ENCODE measurements at places on chromosomes 13 and 19.

DNA sequence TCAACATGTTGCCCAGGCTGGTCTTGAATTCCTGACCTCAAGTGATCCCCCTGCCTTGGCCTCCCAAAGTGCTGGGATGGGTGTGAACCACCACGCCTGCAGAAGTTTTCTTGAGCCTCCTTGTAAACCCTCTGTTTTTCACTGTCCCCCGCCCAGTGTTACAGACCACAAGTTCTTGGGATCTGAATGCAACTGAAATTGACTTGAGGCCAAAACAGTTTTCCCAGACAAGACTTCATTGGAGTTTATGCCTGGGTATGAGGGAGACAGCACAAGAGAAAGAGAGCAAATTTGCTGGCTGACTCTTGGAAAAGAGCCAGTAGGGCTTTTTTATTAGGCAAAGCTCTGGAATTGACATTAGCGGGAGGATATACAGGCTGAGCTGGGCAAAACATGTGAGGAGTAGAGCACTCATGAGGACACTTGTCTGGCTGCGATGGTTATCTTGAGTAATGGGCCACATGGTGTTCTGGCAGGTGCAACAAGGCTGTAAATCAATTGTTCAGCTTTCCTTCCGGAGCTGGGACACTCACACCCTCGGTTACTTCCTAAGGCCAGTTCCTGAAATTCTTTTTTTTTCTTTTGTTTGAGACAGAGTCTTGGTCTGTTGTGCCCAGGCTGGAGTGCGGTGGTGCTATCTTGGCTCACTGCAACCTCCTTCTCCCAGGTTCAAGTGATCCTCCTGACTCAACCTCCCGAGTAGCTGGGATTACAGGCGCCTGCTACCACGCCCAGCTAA is 12.7 kb upstream of the HNRNPL start:
- DNase-seq = no peak

DNA sequence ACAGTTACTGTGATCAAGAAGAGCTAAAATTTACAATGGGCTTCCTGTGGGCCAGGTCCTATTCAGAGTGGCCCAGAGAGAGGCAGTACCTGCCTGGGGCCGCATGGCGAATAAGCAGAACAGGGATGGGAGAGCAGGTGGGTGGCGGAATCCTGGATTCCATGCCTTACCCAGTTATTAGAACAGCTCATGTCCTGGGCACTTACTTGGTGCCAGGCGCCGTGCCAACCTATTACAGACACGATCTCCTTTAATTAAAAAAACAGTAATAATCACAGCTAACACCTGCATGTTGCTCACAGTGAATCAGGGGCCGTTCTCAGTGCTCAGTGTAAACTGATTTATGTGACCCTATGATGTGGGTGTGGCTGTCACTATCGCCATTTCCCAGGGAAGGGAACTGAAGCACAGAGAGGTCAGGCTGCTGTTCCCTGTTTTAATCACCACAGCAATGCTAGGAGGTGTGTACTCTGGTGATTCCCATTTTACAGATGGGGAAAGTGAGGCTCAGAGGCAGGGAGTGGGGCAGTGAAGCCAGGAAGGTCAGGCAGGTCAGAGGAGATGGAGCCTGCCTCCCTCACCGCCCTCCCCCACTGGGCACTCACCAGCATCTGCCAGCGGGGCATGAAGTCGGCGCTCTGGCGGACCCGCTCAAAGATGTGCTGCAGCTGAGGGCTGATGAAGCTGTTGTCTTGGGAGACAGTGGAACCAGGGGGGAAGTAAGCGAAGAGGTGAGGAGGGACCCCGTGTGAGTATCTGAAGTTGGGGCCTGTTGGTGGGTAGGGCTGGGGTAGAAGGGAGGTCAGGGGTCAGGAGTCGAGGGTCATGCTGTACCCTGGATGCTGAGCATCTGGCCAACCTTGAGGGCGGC is 12.0 kb downstream of the COQ8B start:
- no peak for DNase-seq

- no peak for DNase-seq
Observed at GRCh38 chr13:67094952-67095351, 135.2 kb downstream of the PCDH9 start.

DNA sequence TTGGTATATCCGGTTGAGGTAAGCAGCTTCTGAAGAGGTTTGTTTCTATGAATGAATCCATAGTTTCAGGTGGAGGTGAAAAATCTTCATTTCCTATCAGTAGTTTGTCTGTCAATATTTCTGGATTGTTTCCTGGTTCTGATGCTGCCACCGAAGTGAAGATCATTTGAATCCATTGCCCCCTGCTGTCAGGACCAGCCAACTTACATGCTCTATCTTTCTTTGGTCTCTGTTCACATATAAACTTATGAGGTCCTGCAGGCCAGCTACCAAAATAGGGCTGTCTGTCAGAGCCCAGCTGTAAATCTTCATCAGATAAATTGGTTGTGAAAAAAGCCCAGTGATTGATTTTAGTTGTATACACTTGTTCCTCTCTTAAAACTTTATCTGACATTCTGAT is 15.2 kb upstream of the N4BP2L1 start:
- peak; percentile 41 for DNase-seq

GRCh38 chr19:20237773-20238623 is 71.0 kb downstream of the ZNF486 start:
- DNase-seq = peak; percentile 88

DNA sequence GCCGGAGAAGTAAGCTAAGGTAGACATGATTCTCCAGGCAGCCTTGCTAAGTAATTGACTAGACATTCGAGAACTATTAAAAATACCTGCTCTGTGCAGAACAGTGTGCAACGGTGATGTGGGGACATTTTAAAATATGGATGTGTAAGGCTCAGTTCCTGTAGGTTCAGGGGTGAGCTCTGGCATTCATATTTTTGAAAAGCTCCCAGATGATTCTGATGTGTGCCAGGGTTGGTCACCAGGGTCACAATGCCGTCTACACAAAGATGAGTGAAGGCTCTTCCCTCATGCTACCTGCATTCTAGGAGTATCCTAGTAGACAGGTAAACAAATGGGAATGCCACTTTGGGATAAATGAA is 702 bp upstream of the EPSTI1 start:
- no peak for DNase-seq

DNA sequence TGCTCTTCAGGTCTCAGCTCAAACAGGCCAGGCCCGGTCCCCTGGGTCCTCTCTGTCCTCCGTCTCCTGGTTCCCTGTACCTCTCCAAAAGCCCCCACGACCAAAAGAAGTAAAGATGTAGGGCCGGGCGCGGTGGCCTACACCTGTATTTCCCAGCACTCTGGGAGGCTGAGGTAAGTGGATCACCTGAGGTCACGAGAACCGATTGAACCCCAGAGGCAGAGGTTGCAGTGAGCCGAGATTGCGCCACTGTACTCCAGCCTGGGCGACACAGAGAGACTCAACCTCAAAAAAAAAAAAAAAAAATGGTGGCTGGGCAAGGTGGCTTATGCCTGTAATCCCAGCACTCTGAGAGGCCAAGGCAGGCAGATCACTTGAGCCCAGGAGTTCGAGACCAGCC is 22.0 kb upstream of the BCL3 start:
- no peak for DNase-seq

DNA sequence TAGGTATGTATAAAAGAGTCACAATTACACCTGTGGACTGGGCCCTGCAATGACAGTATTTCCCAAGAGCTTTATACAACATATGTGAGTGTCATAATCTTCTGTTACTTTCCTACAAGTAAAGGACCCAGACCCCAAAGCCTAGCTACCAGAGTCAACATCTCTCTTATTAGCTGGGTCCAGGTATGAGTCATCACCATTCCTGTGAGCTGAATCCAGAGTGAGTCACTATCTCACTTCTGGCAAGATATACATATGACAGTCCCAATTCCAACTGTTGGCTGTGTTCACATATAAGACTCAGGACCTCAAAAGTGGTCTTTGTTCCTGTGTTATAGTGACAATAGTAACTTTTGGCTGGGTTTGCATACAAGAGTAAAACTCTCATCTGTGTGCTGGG is 46.7 kb downstream of the ZNF729 start:
- DNase-seq = no peak

DNA sequence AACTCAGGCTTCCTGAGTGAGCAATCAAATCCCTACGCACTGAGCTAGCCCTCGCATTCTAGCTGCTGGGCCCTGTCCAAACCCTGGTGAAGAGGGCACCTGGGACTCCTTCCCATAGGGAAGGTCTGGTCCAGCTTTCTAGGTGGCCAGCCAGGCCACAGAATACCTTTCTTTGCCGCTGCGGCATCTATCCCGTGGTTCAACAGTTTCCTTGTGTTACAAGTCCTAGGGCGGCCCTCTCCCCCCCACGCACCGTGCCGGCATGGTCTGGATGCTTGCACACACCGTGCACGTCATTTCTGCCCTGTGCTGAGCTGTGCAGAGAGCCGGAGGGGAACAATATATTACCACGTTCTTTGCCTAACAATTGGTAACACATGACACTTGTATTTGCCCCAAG is 164.6 kb upstream of the TSHZ3 start:
- DNase-seq = no peak

DNA sequence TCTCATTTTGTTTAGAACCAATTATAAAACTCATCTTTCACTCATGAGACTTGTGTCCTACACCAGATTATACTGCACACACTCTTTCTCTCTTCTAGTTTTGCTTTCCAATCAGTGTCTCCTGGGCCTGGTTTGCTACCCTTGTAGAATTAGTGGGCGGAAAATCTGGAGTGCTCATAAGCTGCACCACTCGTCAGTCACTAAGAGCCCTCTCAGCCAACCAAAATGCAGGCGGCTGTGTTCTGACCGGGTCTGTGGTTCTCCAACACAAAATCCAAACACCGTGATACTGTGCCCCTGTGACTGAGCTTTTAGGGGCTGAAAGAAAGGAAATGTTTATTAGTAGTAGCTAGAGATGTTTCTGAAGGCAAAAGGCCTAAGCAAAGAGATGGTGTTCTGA is 83.7 kb upstream of the OBI1 start:
- DNase-seq = no peak

DNA sequence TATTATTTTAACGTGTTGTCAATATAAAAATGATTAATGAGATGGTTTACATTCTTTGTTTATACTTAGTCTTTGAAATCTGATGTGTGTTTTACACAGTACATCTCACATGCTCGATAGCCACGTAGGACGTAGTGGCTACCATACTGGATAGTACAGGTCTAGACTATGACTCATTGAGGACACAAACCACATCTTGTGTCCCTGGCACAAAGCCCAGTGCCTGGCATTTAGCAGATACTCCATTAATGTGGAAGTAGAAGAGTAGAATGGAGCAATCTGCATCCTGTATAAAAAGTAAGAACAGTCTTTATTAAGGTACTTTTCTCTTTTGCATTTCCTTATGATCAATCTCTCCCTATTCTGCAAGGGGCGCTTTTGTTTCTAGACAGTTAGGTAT is 49.0 kb upstream of the FRY start:
- no peak for DNase-seq

DNA sequence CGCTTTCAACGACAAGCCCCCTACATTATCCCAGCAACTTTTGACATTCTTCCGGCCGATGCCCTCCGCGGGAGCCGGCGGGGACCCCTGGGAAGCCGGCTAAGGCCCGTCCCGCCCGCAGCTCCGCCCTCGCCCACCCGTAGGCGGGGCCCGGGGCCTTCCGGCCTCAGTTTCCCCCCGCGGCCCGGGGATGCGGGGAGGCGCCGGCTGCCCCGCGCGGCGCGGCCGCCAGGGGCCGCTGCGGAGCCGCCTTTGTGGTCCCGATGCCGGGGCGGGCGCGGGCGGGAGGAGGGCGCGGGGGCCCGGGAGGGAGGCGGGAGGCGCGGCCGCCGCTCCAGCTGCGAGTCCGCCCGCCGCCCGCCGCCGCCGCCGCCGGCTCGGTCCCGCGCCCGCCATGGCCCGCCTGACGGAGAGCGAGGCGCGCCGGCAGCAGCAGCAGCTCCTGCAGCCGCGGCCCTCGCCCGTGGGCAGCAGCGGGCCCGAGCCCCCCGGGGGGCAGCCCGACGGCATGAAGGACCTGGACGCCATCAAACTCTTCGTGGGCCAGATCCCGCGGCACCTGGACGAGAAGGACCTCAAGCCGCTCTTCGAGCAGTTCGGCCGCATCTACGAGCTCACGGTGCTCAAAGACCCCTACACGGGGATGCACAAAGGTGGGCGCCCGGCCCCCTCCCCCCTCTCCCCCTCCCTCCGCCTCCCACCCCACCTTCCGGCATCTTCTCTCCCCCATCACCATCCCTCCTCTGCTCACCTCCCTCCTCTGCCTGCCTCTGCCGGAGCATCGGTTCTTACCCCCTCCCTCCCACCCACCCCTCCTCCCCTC is at the start of gene CELF5:
CELF5 (plus strand) TSS at position 316 of the 823 bp plus-strand sequence; CDS start at position 395, 79 bp downstream.
- peak; percentile 51 for DNase-seq

GRCh38 chr19:34596989-34597388 is 80.0 kb downstream of the SCGB2B2 start:
- no peak for DNase-seq

GRCh38 chr19:58059003-58059670 is at the start of gene ZNF135:
Gene ZNF135, plus strand, starts transcription at chr19:58059282. Its CDS starts 721 bp downstream, at chr19:58060003.
- DNase-seq = peak; percentile 85

GRCh38 chr19:49445997-49446396 is 4.7 kb upstream of the SLC17A7 start:
- no peak for DNase-seq

GRCh38 chr13:109715902-109716301 is 70.5 kb downstream of the IRS2 start:
- no peak for DNase-seq

GRCh38 chr13:76019421-76020044 is 383.4 kb downstream of the LMO7 start:
- no peak for DNase-seq

- DNase-seq = no peak
Observed at GRCh38 chr13:46051968-46052318, 603 bp downstream of the ZC3H13 start.

DNA sequence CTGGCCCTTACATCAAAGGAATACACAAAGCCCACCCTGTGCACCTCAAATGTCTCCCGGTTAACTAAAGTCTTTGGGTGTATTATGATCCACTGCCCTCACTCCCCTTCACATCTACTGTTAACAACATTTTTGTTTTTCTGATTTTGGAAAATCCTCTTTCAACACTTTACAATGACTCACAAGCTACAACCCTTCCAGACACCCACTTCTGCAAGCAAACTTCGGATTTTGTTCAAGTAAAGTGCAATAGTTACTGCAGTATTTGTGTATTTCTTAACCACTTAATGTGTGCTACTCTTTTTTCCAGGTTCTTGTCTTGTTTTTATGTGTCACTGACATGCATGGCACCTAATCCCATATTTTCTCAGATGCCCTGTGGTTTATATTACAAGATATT is 101.1 kb downstream of the EDNRB start:
- no peak for DNase-seq

DNA sequence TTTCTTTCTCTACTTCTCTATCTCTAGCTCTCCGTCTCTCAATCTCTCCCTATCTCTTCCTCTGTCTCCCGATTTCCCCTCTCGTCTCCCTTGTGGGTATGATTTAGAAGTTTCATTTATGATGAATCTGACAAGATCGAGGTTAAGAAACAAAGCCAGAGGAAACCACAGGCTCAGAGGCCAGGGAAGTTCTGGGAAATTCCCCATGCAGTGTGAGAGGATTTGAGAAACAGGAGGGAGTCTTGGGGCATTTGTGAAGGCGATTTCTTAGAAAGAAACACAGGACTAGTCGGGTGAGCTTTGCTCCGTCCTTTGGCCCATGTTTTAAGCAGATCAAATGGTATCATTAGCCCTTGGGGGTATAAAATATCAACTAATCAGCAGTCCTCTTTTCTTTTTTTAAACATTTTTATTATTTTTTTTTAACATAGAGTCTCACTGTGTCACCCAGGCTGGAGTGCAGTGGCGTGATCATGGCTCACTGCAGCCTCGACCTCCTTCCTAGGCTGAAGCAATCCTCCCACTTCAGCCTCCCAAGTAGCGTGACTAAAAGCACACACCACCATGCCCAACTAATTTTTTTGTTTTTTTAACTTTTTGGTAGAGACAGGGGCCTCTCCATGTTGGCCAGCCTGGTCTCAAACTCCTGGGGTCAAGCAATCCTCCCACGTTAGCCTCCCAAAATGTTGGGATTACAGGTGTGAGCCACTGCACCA is 25.8 kb downstream of the TNFSF9 start:
- no peak for DNase-seq

- no peak for DNase-seq
Observed at GRCh38 chr13:48138270-48138669, 43.4 kb upstream of the MED4 start.
